Stimulated activated CD8-positive, alpha-beta memory T cell treated with anti-CD3 and anti-CD28 coated beads, Interleukin-4, amount 100 ng/mL, for 1 hour (primary cell): ENCODE measurements at places on chromosomes 13 and 19.

- DNase-seq: no peak
Measured at GRCh38 chr19:29841559-29842367, 30.0 kb downstream of the CCNE1 start.

DNA sequence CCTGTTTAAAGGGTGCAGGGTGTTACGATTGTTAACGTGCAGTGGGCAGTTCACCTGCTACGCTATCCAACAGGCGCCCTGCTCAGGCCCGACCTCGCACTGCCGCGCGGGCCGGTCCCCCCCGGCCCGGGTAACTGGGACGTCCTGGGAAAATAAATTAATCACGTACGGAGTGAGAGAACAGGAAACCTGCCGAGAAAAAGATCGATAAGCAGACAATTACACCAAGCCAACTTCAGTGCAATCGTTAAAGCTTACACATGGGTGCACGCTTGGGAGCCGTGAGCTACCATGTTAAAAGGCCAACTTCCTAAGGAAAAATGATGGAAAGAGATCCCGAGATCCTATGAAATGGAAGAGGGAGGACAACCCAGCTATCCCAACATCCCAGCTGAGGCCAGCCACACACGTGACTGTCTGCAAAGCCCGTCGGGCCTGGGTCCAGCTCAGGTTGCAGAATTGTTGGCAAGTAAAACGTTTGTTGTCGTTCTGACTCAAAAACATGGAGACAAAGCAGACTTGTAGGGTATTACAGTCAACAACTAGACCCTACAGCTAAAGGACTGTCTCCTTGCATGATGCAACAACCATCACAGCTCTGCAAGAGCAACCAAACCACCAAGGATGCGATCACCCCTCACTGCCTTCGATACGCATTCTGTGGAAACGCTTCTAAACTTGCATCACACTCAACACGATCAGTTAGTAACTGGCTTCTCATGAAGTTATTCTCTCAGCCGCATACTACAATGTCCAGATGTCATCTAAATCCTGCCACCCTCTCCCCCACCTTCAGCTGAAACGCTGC, 741 bp upstream of the TUBGCP3 start:
- DNase-seq: no peak

GRCh38 chr19:13881692-13882418, 4.9 kb downstream of the NANOS3 start:
- no peak for DNase-seq

GRCh38 chr19:18795540-18795939, 4.4 kb upstream of the COMP start:
- DNase-seq: no peak

- no peak for DNase-seq
Measured at GRCh38 chr19:2591537-2592291, 110.8 kb downstream of the GNG7 start.

DNA sequence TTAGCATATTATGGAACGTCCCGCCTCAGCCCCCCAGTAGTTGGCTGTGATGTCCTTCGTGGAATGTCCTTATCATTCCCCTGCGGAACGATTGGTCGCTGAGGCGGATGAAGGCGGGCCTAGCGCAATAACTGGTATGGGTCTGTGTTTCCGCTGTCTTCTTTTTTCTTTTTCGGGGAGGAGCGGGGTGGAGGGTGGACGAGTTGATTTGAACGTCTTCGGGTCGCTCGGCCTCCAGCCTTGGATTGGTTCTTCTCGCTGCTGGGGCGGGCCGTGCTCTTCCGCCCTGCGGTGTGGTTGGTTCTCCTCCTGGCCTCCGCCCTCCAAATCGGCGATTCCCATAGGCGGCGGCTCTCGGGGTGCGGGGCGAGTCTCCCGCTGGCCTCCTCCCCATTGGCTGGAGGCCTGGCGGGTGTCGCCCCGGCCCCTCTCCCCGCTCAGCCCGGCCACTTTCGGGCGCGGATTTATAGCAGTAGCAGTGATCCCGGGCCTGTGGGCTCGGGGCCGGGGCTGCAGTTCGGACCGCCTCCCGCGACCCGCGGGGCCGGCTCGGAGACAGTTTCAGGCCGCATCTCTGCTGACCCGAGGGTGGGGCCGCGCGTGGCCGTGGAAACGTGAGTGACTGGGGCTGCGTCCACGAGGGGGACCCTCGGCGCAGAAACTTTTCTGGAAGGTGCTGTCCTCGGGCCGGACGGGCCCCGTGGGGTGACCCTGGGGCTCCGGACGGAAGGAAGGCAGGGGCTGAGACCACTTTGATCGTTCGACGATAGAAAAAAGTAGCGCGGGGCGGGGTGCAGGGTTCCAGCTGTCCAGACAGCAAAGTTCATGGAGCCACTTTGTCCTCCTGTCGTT, 2.1 kb downstream of the ING1 start:
- peak; percentile 84 for DNase-seq

- no peak for DNase-seq
Measured at GRCh38 chr19:9877780-9878510, 42.8 kb downstream of the PIN1 start.

- DNase-seq: peak; percentile 53
Measured at GRCh38 chr19:511101-511851, 4.0 kb downstream of the TPGS1 start.

DNA sequence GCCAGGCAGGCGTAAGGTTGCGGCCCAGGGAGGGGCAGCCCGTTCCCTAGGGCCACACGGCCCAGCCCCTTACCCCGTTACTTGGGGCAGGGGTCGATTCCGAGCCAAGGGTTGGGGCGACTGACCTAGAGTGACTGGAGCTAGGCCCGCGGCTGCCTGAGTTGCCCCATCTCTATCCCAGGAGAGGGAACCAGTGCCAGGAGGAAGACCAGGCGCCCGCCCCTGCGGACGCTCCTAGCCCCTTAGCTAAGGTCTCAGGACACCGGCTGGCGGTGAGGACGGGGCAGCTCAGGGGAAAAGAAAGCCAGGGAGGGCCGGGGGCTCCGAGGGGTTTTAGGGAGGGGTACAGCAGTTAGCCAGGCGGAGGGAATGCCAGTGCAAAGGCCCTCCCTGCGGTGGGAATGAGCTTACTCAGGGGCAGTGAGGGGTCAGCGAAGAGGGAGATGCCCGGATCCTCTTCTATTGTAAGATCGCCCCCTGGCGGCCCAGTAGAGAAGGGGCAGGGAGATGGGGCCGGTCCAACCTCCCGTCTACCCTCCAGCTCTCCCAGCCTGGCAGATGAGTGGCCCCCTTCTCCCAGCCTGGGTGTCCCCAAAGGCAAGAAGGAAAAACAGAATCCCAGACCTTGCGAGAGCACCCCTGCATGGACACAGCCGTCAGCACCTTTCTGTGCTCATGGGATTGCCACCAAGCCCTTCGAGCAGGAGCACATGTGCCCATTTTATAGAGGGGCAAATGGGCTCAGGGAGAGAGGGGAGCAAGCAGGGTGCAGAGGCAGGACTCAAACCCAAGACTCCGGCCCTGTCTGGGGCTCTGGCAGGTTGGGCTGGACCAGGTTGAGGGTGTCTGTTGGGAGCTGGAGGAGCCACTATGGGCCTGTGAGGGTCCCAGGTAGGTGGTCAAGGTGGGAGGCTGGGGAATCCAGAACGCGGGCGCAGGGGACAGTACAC, 16.3 kb downstream of the CILP2 start:
- peak; percentile 34 for DNase-seq

GRCh38 chr19:51473009-51473707, 5.2 kb upstream of the CEACAM18 start:
- DNase-seq: peak; percentile 75

DNA sequence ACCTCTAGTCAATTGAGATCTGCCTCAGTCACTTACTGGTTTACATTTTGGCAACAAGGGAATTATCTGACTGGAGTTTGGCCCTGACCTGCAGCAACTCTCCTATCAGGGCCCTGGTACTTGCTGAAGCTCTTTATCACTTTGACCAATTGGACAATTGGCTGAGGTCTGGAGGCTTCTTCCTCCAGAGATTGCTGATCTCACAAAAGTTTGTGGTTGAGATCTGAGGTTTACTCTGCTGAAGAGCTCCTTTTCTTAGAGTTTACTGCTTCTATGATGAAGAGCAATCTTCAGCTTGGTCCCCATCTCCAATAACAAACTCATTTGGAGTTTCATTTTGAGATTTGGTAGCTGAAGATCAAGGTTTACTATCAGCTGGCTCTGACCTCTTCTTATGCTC, 276.9 kb upstream of the SGCG start:
- no peak for DNase-seq

GRCh38 chr19:33416307-33417215, 43.1 kb downstream of the CEBPG start:
- peak; percentile 18 for DNase-seq

GRCh38 chr19:7868671-7869452, 5.3 kb downstream of the PRR36 start:
- peak; percentile 67 for DNase-seq

- no peak for DNase-seq
Measured at GRCh38 chr13:74325106-74325505, 190.9 kb upstream of the KLF12 start.

GRCh38 chr13:34522808-34523207, 419.3 kb upstream of the NBEA start:
- no peak for DNase-seq

DNA sequence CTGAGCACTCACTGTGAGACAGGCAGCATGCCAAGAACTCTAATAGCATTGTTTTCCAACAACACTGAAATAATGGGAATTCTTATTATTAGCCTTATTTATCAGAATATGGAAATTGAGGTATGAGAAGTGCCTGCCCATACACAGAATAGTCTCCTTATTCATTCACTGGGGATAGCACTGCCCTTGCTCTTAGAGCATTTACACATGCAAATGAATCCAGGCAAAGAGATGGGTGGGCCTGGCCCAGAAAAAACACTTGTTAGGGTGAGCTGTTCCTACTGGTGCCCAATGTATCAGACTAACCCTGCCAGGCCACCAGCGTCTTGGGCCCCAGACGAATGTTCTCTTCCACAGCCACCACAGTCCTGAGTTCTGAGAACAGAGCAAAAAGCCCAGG, 112.9 kb downstream of the TUBA3C start:
- no peak for DNase-seq

DNA sequence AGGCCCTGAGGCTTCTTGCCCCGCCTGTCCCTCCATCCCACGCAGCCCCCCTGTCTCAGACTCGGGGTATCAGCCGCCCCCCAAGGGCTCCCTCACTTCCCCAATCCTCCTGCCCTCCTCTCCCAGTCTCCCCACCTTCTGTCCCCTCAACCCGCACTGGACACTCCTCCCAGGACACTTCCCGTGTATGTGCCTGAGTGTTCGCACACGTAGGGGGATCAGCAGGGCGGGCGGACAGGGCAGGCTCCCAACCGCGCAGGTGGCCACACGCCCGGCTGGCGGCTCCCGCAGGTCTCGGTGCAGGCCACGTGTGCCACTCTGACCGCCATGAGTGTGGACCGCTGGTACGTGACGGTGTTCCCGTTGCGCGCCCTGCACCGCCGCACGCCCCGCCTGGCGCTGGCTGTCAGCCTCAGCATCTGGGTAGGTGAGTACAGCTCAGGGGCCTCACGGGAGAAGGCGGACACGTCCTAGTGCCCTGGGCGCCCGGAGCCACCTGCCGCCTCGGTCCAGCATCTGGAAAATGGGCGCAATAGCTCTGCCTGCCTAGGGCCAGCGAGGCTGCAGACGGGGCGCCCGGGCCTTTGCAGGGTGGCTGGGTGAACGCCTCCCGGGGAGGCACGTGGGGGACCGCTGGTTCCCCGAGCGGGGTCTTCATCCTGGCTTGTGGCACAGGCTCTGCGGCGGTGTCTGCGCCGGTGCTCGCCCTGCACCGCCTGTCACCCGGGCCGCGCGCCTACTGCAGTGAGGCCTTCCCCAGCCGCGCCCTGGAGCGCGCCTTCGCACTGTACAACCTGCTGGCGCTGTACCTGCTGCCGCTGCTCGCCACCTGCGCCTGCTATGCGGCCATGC, 2.3 kb downstream of the KISS1R start:
- DNase-seq: no peak

- no peak for DNase-seq
Measured at GRCh38 chr13:95403349-95404140, 102.3 kb upstream of the ABCC4 start.

GRCh38 chr13:43611281-43612273, 175.2 kb downstream of the ENOX1 start:
- DNase-seq: no peak

DNA sequence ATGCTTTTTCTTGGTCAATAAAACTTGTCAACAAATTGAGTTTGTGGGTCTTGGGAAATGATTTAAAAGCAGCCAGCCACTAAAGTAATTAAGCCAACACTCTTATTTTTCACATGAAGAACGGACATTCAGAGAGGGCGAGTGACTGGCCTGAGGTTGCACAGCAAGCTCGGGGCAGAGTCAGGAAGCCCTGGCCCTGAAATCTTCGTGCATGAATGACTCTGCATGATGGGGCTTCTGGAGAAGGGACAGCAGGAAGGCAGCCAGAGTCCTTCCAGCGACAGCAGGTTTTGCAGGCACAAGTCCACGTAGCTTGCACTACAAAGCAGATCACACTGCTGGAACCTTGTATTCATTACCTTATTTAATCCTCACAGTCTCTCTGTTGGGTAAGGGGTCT, 232.5 kb downstream of the ZNF536 start:
- DNase-seq: no peak

- DNase-seq: no peak
Measured at GRCh38 chr19:40157059-40157458, 34.2 kb upstream of the MAP3K10 start.
